Placental epithelial cell (primary cell): ENCODE measurements at places on chromosomes 7 and 10. TPM values are rescaled to one million over a fixed set of nuclear protein-coding genes. Genes with fewer than 3 reads are reported as not detected.

Gene ANKRD1
- total RNA-seq, result 14.5 TPM in 1 of 2 replicates, not detected in the other

Gene OPALIN
- total RNA-seq, result not detected in 2 replicates

Gene RAPGEF5
- total RNA-seq, result 0.79 and 1.1 TPM in 2 replicates

Gene NEUROG3
- not detected in 2 replicates for total RNA-seq

Gene TMEM168
- 32.1 and 37.3 TPM in 2 replicates for total RNA-seq

Gene COL28A1
- total RNA-seq, result under 0.01 TPM in 2 replicates

Gene ACTL6B
- not detected in 2 replicates for total RNA-seq

Gene ATP6V0A4
- total RNA-seq, result under 0.01 and 4.1 TPM in 2 replicates

Gene VSTM4
- total RNA-seq, result not detected in 2 replicates

Gene PTPN20
- 10.6 and 14.3 TPM in 2 replicates for total RNA-seq

Gene SLC26A5
- total RNA-seq, result not detected in 2 replicates

Gene TMEM225B
- 5.5 TPM in 1 of 2 replicates, not detected in the other for total RNA-seq

Gene ACBD5
- 27.5 and 29.7 TPM in 2 replicates for total RNA-seq

Gene BMI1
- 42.7 and 56.5 TPM in 2 replicates for total RNA-seq

Gene DDC
- total RNA-seq, result not detected in 2 replicates

Gene GJC3
- total RNA-seq, result under 0.01 TPM in 1 of 2 replicates, not detected in the other

Gene AGAP9
- total RNA-seq, result 3.5 and 11.4 TPM in 2 replicates

Gene TRIM74
- total RNA-seq, result not detected in 2 replicates

Gene PLA2G12B
- not detected in 2 replicates for total RNA-seq

Gene TMEM72
- not detected in 2 replicates for total RNA-seq

Gene ACTR3C
- total RNA-seq, result 13.7 and 16.8 TPM in 2 replicates
